ENCODE measurements at places on chromosomes 2 and 18. TPM values are rescaled to one million over a fixed set of nuclear protein-coding genes. Genes with fewer than 3 reads are reported as not detected.

The RNF125 gene
- 3.0 TPM for total RNA-seq

The PROM2 gene
- total RNA-seq: 1.5 TPM

The TMEM169 gene
- 1.1 TPM for total RNA-seq

The CACNB4 gene
- 1.1 TPM for total RNA-seq

The DSG4 gene
- not detected for total RNA-seq

The ATG9A gene
- total RNA-seq: 30.0 TPM

The ZSWIM2 gene
- total RNA-seq: not detected

The POTEC gene
- not detected for total RNA-seq

The MYO3B gene
- not detected for total RNA-seq

The EGR4 gene
- total RNA-seq: 0.14 TPM

The C1QL2 gene
- total RNA-seq: not detected

The SLC19A3 gene
- total RNA-seq: 0.95 TPM

The TUBA3D gene
- total RNA-seq: not detected

The HOXD3 gene
- total RNA-seq: 0.68 TPM

The FHL2 gene
- total RNA-seq: 123 TPM

The TNFAIP6 gene
- total RNA-seq: 3.6 TPM

The DLX2 gene
- not detected for total RNA-seq

The SLC8A1 gene
- total RNA-seq: 337 TPM

The SGO2 gene
- 1.1 TPM for total RNA-seq

The EN1 gene
- not detected for total RNA-seq

The COPS7B gene
- total RNA-seq: 17.6 TPM

The SERPINB11 gene
- not detected for total RNA-seq

The PCARE gene
- not detected for total RNA-seq

The CCDC150 gene
- 1.4 TPM for total RNA-seq

The ANXA4 gene
- total RNA-seq: 55.8 TPM

The POTEJ gene
- total RNA-seq: not detected

The CNTNAP5 gene
- 2.5 TPM for total RNA-seq

The RPRM gene
- 26.0 TPM for total RNA-seq

The SNED1 gene
- 18.9 TPM for total RNA-seq

The PDK1 gene
- 13.6 TPM for total RNA-seq

Data from sigmoid colon (tissue), 7 donors.